CD4-positive, alpha-beta T cell treated with Interleukin-4 for 4 hours (primary cell): ENCODE measurements at places on chromosomes 7 and 10.

- no peak for DNase-seq
Measured at GRCh38 chr7:123348690-123349089, 148.9 kb upstream of the SLC13A1 start.

GRCh38 chr10:94645285-94645684, 38.2 kb upstream of the CYP2C18 start:
- no peak for DNase-seq

DNA sequence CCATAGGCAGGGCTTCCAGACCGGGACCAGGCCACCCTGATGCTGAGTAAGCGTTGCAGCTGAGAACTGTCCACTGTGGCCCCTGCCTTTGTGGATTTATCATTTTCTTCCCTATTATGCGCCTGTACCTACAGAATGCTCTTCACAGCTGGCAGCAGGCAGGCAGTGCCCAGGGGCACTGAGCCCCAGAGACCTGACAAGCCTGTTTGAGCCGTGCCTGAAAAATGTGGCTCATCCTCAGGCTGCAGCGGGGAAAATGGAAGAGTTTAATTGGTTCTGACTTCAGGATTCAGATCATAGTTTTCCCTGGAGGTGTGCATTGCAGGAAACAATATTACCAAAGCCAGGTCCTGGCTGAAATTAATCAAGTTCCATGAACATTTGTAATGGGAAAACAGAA, 200.2 kb downstream of the ZNF438 start:
- DNase-seq, result no peak

GRCh38 chr7:10770176-10770575, 203.5 kb upstream of the PHF14 start:
- DNase-seq, result no peak

DNA sequence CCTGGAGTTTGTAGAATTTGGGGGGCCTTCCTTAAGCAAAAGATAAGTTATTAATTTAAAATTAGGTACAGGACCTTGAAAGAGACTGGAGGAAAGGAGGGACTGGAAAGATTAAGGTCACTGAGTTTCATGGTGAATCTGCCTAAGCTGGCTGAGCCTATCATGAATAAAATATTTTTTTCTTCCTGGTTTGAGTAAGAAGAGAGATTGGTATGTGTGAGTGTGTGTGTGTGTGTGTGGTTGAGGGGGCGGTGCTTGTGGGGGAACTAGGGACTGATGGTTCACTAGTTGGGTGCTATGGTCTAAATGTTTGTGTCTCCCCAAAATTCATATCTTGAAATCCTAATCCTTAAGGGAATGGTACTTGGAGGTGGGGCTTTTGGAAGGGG, 142.5 kb upstream of the PRKCQ start:
- no peak for DNase-seq

GRCh38 chr7:16034353-16034752, 347.9 kb upstream of the MEOX2 start:
- no peak for DNase-seq

- DNase-seq, result peak; percentile 74
Measured at GRCh38 chr7:92682903-92683539, 92.8 kb upstream of the FAM133B start.

DNA sequence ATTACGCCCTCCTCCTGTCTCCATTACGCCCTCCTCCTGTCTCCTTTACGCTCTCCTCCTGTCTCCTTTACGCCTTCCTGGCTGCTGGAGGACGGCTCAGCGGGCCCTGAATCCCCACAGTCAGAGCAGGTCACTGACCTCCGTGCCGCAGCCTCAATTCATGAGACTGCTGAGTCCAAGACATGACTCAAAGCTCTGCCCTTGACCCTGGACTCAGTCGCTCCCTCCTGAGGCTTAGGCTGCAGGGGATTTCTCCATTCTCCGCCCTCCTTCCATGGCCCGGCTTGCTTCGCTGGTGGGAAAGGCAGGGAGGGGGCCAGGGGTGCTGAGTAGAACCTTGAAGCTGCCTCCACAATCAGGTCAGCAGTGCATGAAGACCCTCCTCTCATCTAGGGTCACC, 21.0 kb upstream of the FOXL3 start:
- no peak for DNase-seq

DNA sequence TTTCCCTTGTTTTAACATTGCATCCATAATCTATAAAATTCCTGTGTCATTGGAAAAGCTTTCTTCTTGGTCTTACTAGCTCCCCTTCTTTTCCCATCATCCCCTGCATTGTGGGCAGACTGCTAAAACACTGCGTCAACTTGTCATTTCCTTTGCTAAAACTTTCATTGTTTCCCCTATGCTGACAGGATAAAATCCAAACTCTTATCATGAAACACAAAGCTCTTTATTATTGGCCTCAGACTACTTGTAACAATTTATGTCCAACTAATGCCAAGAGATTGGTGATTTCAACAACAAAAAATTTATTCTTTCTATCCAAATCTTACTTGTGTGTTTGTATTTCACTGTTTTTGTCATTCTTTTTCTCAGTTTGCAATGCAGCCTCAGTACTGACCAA, 339.1 kb downstream of the HGF start:
- DNase-seq, result no peak

DNA sequence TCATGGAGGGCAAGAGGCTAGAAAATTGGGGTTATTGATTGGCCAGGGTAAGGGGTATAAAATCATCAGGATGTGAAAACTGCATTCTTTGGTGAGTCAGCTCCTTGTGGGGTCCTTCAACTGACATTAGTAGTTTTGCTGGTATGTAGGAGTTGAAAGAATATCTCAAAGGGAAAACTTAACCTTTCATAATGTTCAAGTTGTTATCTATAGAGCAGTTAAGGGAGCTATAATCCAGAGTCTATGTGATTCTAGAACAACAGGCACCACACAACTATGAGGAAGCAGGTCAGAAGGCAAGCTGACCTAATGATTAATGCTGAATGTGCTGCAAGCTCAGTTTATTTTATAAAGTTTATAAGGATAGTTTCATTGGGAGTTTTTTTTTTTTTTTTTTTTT, 13.7 kb downstream of the PRPS1L1 start:
- DNase-seq, result no peak

- no peak for DNase-seq
Measured at GRCh38 chr10:74117738-74118137, 32.9 kb downstream of the AP3M1 start.

DNA sequence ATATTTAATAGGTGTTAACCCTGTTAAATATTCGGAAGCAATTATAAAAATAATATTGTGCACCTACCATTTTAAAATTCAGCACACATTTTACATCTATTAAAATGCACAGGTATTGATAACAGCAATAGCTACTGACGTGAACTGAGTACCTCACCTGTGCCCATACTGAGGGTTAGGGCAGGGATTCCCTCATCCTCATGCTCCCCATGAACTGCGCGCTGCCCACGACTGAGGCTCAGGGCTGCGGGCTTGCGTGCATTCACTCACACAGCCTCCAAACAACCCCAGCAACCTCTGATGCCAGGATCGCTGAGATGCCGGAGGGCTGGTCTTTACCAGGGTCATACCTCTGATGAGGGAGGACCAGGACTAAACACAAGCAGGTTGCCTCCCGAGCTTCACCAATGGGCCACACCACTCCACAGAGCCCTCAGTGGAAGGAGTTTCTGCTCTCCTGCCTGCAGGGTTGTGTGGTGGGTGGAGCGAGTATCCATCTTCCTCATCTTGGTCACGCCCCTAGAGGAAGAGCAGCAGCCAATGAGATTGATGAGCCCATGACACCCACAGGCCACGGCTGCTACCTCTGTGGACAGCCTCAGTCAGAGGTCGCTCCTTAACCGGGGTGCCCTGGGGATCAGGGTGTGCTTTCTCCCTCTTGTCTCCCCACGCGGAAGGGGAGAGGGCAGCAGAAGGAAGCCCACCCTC, 478.3 kb downstream of the TNS3 start:
- DNase-seq, result no peak

DNA sequence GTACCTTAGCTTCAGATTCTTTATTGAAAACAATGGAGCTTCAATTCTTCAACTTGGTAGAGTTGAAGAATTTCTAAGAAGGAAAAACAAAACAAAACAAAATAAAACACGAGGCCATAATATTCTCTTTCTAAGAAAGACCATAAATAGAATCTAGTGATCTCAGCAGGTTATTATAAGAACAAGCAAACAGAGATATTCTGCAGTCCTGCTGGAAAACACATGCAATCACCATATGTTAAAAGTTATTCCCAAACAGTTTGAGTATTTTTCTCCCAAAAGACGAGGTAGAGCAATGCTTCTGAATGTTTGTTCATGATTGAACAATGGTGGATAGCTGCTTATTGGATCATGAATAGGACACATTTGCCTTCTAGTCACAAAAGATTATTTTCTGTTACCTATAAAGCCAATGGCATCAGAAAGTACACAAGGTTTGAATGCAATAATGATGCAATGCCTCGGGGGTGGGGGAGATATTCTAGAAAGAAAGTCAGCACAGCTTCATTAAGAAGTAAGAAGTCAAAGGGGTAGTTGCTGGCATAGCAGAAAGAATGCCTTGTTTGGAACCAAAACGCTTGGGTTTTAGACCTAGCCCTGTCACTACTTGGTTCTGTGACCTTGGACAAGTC, 59.3 kb downstream of the CREB3L2 start:
- no peak for DNase-seq

- no peak for DNase-seq
Measured at GRCh38 chr7:67429735-67430134, 433.1 kb downstream of the TYW1 start.

- DNase-seq, result no peak
Measured at GRCh38 chr7:4631380-4632179, 50.5 kb upstream of the FOXK1 start.

GRCh38 chr10:130747946-130748345, 563.6 kb downstream of the TCERG1L start:
- no peak for DNase-seq
